ENCODE measurements at places on chromosomes 7 and 10. TPM values are rescaled to one million over a fixed set of nuclear protein-coding genes. Genes with fewer than 3 reads are reported as not detected.

DNA sequence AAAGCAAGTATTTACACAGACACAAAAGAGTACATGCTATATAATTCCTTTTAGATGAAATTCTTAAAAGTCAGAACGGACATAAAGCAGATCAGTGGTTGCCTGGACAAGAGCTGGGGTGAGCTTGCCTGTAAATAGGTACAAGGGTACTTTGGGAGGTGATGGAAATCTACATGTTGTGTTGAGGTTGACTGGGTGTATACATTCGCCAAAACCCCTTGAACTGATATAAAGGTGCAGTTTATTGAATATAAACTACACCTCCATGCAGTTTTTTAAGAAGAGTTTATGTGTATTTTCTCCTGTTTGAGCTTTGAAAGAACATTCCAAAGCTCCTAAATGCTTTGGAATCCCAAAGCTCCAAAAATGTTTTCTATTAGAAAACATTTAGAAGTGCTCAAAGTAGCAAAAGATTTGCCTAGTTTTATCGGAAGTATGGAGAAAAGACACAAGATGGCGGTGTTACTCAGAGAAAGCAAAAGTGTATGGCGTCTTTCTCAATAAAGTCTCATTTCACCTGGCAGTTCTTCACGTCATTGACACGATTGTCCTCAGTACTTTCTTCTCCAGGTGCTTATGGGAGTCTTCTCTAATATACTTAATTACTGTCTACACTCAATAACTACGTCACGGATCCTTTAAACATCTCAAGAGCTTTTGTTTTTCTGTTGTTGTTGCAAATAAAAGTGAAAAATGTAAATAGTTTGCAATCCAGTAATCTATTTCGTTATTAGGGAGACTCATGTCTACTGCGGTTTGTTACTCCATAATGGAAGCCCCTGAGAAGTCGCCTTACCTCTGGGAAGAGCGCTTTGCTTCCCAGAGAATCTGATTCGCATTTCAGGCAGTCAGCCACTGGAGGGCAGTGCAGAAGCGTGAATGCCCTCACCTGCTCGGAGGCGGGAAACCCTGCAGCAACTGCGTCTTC, 14.7 kb upstream of the SEC61G start:
- DNase-seq = peak; percentile 79

DNA sequence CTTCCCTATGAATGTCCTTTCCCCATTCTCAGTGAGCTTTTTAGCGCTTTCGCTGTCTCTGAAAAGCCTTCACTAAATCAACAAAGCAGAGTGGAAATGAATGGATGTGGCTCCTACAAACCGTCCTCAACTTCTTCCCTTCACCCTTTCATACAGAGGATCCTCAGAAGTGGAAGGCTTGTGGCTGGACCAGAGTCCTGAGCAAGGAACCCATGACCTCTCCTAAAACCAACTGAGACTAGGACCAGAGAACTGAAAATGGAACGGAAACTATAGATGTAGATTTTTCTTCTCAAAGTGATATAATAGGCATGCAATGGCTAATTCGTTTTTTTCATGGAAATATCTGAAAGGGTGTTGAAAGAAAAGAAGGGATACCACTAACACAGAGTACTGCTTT, 122.5 kb downstream of the LHFPL3 start:
- no peak for DNase-seq

Gene THSD7A
- 1.3 TPM for total RNA-seq

GRCh38 chr7:672891-673290, 53.6 kb upstream of the DNAAF5 start:
- DNase-seq = no peak

- no peak for DNase-seq
Observed at GRCh38 chr10:91210435-91210834, 10.0 kb upstream of the PCGF5 start.

Gene AGFG2
- total RNA-seq = 59.7 TPM

- no peak for DNase-seq
Observed at GRCh38 chr7:154735766-154736165, 267.2 kb downstream of the PAXIP1 start.

DNA sequence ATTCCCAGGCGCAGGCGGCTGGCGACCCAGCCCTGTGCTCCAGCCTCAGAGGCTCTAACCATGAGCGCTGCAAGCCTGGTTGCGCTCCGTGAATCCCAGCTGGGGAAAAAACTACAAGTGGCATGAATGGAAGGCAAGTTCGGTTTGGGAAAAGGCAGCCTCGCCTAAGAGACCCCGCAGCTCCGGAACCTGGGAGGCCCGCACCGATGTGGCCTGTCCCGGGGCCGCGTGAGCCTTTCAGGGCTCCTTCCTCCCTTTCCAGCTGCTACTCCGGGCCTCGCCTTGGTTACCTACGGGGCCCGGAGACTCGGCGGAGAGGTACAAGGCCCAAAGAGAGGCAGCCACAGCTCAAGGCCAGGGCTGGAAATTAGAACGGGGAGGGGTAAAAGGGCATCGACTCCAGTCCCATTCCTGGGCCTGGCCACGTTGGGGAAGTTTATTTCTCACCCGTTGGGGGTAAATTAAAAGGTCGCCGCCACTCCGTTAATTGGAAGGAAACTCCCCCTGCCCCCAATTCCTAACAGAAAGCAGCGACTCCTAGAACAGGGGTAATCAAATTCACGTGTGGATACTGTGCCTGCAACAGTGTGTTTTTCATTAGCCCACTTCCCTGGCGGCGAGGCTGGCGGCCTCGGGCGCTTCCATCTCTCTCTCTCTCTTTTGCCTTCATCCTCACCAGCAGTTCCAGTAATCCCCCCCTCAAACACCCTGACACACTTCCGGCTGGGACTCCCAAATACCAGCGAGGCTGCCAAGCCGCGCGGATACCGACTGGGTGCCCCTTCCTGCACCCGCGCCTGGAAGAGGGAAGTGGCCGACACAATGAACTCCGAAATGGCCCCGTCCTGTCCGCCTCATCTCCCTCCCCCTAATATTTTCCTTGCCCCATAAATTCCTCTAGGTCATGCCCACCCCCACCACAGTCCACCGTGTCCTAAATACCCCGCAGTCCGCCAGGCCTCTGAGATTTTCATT, 1.5 kb upstream of the HOXA9 start:
- no peak for DNase-seq

Gene OR6V1
- total RNA-seq = not detected

DNA sequence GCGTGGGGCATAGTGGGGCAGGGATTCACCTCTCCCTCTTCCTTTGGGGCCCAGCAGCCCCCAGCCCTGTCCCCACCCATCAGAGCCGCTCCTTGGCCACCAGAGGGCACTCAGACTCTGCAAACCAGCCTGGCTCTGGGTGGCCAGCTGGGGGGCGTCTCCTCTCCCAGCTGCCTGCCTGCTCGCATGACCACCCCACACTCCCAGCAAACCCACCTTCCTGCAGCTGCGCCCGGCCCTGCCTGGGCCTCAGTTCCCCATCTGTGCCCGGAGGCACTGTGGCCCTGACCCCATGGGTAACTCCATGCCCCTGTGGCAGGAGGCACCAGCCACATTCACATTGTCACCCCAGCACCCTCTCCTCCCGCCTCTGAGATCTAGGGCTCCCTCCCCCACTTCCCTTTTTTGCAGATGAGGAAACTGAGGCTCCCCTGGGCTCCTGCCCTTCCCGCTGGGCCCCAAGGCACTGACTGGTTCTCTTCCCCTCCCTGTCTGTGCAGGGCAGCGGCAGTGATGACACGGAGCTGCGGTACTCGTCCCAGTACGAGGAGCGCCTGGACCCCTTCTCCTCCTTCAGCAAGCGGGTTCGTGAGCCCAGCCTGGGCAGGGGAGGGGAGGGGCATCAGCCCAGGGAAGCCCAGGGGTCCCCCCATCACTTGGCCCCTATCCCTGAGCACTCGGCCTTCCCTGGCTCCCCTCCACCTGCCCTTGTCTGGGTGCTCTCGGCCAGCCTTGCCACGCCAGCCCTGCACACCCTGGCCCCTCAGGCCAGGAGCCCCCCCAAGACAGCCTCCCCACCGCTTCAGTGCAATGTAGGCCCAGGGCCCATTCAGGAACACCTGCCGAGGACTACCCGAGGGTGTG, 6.9 kb upstream of the SH2B2 start:
- no peak for DNase-seq

Gene DNTT
- total RNA-seq = not detected

Gene UPK3BL1
- total RNA-seq = 25.5 TPM

GRCh38 chr10:132951926-132952325, 9.6 kb upstream of the CFAP46 start:
- no peak for DNase-seq

Gene CTNNA3
- 0.12 TPM for total RNA-seq

DNA sequence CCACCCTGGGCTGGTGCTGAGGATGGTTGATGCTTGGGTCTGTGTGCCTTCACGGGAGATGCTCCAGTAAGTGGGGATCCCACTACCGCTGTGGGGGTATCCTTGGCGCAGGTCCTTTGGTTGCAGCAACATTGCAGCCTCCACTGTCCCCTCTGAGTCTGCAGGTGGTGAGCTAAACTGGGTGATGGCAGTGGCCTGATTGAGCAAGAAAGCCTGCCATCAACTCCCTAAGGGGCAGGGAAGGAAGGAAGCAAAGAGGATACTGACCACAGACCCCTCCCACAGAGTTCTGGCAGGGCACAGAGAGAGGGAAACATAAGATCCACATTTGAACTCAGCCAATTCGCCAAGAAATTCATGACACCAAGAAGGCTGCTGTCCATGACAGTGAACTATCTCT, 43.2 kb downstream of the MYO1G start:
- peak; percentile 29 for DNase-seq

Gene GRIFIN
- total RNA-seq = not detected

DNA sequence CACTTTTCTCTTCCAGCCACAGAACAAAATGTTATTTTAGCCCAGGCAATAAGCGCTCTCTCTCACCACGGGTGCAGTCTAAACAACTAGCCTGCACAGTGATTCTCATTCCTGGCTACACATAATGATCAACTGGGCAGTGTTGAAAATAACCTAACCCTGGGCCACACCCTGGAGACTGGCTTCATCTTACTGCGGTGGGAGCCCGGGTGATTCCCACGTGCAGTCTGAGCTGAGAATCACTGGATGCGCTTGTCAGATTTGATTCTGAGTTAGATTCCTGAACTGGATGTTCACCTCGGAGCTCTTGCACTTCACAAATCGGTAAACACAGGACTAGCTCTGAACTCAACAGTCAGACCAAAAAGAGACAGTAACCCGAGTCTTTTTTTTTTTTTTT, 14.9 kb downstream of the ZC3HAV1 start:
- DNase-seq = no peak

Gene NUDT13
- total RNA-seq = 1.3 TPM

Gene SCART1
- total RNA-seq = 1.3 TPM

Gene CHCHD2
- total RNA-seq = 287 TPM

Gene EPO
- total RNA-seq = not detected

GRCh38 chr10:22649994-22650393, 64.4 kb downstream of the PIP4K2A start:
- DNase-seq = no peak

DNA sequence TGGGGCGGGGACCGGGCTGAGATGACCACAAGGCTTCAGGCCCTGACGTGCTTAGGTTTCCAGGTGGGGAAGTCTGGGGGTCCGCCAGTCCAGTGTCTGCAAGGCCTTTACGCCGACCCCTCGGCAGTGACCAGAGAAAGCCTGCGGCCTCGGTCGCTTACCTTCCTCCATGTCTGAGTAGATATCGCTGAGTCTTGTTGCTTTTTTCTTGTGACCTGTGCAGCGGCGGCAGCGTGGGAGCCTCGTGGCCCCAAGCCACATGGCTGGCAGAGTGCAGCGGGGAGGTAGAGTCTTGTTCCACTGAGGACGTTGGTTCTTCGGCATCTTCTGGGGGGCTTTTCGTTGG, 329 bp downstream of the NOLC1 start:
- DNase-seq = no peak

Gene STEAP2
- total RNA-seq = 7.9 TPM

GRCh38 chr7:128063088-128063487, 31.9 kb upstream of the LRRC4 start:
- DNase-seq = no peak

Gene FOXI2
- total RNA-seq = 0.11 TPM

DNA sequence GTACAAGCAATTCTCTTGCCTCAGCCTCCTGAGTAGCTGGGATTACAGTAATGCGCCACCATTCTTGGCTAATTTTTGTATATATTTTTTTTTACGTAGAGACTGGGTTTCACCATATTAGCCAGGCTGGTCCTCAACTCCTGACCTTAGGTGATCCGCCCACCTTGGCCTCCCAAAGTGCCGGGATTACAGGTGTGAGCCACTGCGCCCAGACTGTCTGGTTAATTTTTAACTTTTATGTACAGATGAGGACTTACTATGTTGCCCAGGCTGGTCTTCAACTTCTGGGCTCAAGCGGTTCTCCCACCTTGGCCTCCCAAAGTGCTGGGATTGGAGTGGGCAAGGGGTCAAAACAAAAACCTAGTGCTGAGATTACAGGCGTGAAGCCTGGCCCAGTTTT, 101.8 kb downstream of the JMJD1C start:
- DNase-seq = no peak

- DNase-seq = no peak
Observed at GRCh38 chr7:88818552-88818951, 23.0 kb upstream of the TEX47 start.

- no peak for DNase-seq
Observed at GRCh38 chr7:117995850-117996650, 122.8 kb upstream of the CTTNBP2 start.

GRCh38 chr10:49113741-49114141, 1.6 kb downstream of the VSTM4 start:
- no peak for DNase-seq
